ENCODE measurements at places on chromosomes 5 and 9.

- DNase-seq, result no peak
Observed at GRCh38 chr9:91852801-91853347, 97.2 kb downstream of the ROR2 start.

GRCh38 chr5:24681106-24681505 lies 36.3 kb upstream of the CDH10 start:
- DNase-seq, result no peak

- no peak for DNase-seq
Observed at GRCh38 chr5:171841984-171842776, 56.6 kb downstream of the SMIM23 start.

GRCh38 chr9:111414406-111414805 lies 69.8 kb downstream of the ECPAS start:
- DNase-seq, result no peak
